Renal cortex interstitium (tissue), 15 donors: ENCODE measurements at places on chromosomes 12 and 14.

DNA sequence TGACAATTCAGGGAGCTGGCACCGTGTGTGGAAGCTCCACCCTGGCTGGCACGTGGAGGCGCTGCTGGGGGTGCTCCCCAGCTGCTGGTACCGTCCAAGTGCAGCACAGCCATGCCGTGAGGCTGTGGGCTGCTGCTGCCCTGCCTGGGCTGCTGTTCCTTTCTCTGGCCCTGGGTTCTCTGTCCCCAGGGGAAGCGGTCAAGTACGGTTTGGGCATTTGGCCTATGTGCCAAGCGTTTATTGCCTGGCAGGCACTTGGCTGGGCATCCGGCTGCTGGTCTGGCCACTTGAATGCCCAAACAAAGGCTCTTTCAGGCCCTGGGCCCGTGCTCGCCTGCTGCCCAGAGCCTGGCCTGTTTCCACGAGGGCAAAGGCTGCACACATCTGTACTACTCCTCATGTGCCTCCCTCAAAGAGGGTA, 39.6 kb downstream of the RHOF start:
- DNase-seq: no peak

- no peak for DNase-seq
These were observed 105.1 kb downstream of the RPS29 start for GRCh38 chr14:49480979-49481498.

DNA sequence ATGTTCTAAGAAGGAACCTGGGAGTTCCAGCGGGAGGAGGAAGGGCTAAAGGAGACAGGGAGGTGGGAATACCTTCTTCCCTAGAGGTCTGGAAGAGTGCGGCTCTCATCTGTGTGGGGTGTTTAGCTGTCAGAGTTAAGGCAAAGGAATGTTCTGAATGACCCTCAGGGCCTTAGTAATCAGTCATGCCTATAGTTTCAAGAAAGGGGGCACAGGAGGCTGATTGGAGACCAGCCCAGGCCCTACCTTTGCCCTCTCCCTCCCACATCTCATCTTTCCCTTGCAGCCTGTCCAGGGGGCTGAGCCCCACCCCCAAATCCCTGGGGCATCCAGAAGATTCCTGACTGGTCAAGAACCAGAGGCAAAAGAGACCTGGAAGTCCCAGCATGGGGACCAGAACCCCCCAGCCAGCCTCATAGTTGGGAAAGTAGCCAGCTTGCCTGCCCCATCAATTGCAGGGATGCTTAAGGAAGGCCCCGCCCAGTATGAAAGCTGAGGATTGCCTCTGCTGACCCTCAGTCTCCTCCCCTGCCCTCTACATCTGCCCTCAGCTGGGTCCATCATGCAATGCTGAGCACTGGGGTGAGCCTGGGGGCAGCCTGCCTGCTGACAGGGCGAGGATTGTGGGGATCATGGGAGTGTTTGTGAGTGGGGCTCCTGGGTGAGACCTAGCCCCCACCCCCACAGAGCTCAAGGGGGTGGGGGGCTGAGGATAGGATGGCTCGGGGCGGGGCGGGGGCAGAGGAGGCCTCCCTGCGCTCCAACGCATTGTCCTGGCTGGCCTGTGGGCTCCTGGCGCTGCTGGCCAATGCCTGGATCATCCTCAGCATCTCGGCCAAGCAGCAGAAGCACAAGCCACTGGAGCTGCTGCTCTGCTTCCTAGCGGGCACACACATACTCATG, 1.8 kb downstream of the GPR162 start:
- no peak for DNase-seq

DNA sequence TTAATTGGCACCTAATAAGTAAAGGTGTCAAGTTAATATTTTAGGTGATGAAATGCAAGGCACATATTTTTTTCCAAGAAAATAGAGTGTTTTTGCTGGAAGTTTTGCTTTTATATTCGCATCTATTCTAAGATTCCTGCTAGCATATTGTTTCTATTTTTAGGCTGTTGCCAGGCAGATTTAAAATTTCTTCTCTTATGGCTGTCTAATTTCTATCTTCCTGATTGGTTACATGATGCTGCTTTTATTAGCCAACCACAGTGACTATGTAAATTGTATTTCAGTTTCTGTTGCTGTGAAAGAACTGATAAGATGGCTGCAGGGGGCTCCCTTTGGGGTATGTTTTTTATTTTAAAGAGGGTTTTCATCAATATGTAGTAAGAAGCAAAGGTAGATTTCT, 42.7 kb downstream of the ATF7IP start:
- DNase-seq: no peak

DNA sequence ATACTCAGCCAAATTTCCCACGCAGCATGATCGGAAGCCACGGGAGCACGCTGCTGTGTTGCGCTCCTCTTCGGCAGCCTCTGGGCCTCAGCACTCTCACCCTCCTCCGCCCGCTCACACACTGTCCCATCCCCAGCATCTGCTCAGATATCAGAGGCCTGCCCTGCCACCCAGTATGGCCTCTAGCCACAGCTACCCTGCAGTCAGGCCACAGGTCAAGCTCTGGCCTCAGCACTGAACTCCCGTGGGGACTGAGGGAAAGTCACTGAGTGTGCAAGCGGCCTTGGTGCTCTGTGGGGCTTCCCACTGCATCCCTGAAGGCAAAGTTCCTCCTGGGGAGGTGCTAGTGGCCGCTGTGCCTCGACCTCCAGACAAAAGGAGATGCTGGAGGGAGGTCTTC, 2.0 kb downstream of the KRT77 start:
- DNase-seq: no peak

GRCh38 chr14:36852981-36853691, 191.5 kb downstream of the PAX9 start:
- no peak for DNase-seq
